ENCODE measurements at places on chromosomes 5 and 9.

- no peak for DNase-seq
These were observed 138.1 kb downstream of the C9orf50 start for GRCh38 chr9:129482521-129483414.

DNA sequence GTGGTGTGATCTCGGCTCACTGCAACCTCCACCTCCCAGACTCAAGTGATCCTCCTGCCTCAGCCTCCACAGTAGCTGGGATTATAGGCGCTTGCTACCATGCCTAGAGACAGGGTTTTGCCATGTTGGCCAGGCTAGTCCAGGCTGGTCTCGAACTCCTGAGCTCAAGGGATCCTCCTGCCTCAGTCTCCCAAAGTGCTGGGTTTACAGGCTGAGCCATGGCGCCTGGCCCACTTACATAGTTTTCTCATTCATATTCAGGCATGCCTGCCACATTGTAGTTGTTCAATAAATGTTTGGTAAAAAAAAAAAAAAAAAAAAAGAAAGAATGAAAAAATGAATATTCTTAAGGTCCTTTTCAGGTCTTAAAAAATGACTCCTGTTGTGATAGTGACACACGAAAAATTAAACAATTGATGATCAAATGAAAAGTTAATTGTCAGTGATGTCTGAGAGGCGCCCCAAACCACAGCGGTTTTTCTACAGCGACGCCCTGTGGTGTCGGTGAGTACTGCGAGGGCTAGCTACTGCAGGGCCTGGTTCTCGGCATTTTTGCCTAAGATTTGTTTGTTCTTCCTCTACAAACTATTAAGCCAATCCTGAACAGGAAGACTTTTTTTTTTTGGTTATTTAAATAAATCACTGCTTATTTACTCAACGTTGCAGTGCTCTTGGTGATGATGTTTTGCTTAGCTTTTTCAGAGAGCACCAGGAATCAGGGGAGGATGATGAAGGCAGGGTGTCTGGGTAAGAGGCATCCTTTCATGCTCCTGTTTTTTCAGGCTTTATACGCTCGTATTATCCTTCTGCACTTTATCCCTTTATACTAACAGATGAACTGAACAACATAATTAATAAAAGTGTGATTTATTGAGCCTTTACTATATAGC is 67.0 kb upstream of the DPYSL3 start:
- no peak for DNase-seq

DNA sequence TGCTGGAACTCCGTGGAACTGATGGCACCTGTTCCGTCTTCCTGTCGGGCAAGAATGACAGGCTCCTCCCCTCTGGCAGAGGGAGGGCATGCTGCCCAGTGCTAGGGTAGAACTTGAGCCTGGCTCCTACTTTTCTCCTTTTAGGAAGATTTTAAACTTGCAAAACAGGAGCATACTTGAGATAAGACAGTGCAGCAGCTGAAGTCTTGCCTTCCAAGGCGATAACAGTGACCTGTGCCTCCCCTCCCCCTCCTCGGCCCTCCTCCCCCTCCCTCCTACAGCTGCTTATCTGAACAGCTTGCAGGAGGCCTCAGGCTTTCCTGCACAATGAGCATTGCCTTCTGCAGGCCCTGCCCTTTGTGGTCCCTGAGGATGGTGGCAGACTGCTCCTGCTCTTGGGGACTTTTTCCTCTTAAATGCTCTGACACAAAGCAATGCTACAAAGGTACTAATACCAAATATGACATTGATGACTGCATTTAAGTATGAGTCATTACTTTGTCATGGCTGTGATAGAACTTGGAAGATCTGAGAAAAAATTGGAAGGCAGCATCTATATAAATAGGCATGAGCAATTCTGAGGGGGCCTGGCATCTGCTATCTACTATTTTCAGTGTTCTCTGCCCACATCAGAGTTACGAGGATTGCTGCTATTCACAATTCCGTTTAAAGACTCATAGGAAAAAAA is 2.0 kb downstream of the GADD45G start:
- DNase-seq = no peak

GRCh38 chr5:91291628-91292569 is 91.2 kb downstream of the ARRDC3 start:
- no peak for DNase-seq

DNA sequence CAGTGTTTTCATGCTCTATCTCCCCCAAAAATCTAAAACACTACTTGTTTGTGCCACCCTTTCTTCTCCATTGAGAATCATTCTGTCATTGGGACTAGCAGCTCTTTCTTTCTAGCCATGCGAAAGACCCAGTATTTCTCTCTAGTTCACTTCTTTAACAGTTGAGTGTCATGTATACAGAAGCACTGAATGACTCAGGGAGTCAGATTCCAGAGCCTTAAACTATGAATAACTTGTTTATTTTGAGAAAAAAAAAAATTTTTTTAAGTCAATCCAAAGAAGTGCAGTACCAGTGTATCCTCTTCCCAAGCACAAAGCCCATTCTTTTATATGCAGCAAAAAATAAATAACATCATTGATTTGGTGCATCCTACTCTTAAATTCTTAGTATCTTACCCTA is 415.4 kb upstream of the GRAMD2B start:
- DNase-seq = no peak

DNA sequence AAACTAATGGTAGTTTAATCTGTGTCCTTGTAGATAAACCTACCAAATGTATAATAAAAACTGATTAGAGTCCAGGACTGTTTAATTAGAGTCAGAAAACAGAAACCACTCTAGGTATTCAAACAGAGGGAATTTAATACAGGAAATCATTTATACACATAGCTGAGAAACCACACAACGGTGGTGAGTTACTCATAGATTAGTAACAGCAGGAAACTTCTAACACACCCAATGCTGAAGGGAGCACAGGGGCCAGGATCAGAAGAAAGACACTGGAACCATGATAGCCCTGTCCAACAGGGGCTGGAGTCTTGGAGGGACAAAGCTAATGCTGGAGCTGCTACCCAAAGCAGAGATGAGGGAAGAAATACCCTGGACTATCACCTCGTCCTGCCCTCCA is 321.0 kb downstream of the ACTL7B start:
- DNase-seq = no peak

All from GM12891 (cell line).